Activated T-helper 2 cell treated with anti-CD3 and anti-CD28 coated beads, Interferon-gamma antibody, Interleukin-2, Interleukin-4, amounts not matched to agents 10 μg/mL and 5 μg/mL and 100 μg/mL, durations not matched to agents 14 hours and 24 hours and 36 hours (primary cell): ENCODE measurements at places on chromosomes 16 and 17.

- DNase-seq = no peak
Observed at GRCh38 chr16:21650521-21650920, 1.9 kb downstream of the IGSF6 start.

- no peak for DNase-seq
Observed at GRCh38 chr16:54878301-54878700, 52.4 kb upstream of the IRX5 start.

- no peak for DNase-seq
Observed at GRCh38 chr17:43019418-43019817, 2.8 kb downstream of the VAT1 start.

- no peak for DNase-seq
Observed at GRCh38 chr17:45408611-45409421, 23.9 kb downstream of the ARHGAP27 start.

DNA sequence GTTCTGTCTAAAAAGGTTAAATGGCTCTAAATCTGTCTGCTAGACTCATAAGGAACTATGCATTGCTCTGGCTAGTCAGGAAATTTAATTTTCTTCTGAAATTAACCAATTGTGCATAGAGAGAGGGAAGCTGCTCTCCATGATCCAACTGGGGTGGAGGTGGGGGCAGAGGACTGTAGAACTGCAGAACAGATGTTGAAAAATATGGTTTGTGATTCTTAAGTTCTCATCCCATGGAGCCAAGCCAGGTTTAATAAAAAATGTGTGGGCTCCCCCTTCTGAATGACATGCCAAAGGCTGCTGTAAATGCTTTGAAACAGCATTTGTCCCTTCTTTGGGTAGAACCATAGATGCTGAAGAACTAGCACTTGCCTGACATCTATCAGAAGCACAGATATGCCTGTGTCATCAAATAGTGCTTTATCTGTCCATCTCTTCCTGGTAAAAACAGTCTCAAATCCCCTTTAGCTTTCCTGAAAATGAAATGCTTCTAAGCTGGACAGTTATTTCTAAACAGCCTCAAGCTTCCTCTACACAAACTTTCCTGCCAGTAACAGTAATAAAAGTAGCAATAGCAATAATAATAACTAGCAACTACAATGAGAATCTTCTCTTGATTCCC is 221.4 kb downstream of the CDH8 start:
- no peak for DNase-seq

DNA sequence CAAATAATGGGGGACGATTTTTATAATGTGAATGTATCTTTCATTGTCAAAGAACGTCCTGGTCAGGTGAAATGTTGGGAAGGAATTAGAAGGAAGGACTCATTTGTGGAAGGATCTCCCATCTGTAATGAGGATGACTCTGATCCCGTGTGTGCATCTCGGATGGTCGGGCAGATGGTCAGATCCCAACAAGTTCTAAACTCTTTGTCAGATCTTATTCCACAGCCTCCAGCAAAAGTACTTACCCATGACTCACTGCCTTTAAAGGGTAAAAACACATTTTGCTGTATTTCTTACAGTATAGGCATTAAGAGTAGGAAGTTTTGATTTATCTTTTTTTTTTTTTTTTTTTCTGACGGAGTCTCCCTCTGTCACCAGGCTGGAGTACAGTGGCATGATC is 539 bp upstream of the KRTAP4-8 start:
- DNase-seq = no peak

DNA sequence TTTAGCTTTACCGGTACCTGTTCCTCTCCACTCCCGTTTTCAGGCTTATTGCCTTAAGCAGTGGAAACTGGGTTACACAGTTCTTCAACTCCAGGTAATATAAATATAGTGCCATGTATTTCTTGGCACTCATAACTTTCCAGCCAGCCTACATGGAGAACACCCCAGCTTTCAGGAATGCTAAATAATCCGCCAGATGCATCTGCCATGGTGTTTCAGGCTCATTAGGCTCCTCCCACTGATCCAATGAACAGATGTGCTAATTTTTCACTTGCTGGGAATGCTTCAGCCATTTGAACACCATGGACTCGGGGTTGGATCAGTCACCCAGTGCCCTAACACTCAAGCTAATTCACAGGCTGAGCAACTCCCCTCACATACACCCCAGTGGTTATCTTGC is 4.6 kb downstream of the ANKFN1 start:
- no peak for DNase-seq

DNA sequence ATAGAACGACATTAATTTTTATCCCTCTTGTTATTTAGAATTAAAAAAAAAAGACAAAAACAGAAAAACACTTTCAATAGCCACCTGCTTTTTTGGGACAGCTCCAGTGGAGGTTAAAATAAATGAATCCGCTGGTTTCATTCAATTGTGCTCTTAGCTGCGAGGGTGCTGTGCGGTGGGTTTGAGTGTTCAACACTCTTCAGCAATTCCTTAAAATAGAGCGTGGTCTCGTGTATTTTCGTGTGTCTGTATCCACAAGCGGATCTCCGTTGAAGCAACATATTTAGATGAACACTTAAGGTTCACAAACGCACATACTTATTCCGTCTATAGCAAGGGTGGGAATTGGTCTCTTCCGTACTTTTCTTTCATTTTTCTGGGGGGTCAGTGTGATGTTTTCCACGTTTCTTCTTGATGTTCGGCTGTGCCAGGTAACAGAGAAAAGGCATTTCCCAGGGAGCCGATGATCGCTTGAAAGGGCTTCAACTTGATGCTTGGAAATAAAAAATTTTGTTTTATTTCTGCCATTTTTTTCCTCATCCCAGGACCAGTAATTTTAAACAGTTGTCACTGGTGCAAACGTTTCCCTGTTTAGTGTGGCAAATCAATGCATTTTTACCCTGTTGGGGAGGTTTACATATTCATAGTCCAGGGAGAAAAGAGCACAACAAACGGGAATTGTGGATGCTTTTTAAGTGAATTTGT is 297.9 kb downstream of the IRF8 start:
- DNase-seq = no peak

- no peak for DNase-seq
Observed at GRCh38 chr17:7020894-7021664, 1.8 kb upstream of the BCL6B start.
